ENCODE measurements at places on chromosomes 5 and 9.
A peak's percentile ranks its signal among the peaks of the same experiment; 100 is the strongest.

- peak; percentile 87 for DNase-seq
- H3K27ac ChIP-seq, result peak within 1 kb of the TSS; percentile 66
- H3K4me3 ChIP-seq, result peak within 1 kb of the TSS; percentile 56
- peaks cover 11% of the 10 kb centered on the region for H3K36me3 ChIP-seq
- no peaks in the 10 kb centered on the region for H3K27me3 ChIP-seq
- peaks cover 53% of the 10 kb centered on the region for H3K4me1 ChIP-seq
Measured at GRCh38 chr9:137459152-137459600, at the start of gene NSMF. Gene NSMF (minus strand): TSS chr9:137459334. CDS start chr9:137459102, 232 bp downstream.

DNA sequence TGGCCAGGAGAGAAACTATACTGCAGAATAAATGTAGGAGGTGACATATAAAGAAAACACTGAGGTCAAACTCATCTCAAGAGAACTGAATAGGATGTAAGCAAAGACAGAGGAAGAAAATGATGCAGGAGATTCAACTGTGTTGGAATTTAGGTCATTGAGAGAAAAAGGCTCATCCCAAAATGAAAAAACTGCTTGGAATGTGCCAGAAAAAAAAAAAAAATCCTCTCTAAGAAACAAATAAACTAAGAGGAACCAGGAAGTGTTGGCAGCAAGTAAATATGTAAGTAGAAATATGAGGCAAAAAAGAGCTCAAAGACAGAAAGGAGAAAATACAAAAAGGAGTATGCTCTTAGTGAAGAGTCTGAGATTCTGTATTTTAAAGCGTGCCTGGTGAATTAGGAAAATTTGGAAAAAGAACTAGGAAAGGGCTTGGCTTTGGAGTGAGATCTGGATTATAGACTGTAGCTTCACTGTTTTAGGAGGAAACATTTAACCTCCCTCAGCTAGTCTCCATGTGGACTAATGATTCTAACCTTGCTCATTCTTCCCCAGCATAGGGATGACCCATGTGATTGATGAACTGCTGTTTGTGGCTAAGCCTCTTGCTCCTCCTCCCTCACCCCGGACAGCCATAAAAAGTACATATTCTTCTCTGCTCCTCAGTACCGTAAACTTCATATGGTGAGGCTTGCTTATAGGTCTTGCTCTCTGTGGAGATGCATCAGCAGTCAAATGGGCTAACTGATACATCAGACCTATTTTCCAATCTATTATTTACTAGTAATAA is 185.6 kb upstream of the POU5F2 start:
- no peaks in the 10 kb centered on the region for H3K27me3 ChIP-seq
- H3K27ac ChIP-seq, result no peak overlapping the region
- H3K4me1 ChIP-seq, result no peaks in the 10 kb centered on the region
- H3K36me3 ChIP-seq, result no peaks in the 10 kb centered on the region
- DNase-seq, result no peak

DNA sequence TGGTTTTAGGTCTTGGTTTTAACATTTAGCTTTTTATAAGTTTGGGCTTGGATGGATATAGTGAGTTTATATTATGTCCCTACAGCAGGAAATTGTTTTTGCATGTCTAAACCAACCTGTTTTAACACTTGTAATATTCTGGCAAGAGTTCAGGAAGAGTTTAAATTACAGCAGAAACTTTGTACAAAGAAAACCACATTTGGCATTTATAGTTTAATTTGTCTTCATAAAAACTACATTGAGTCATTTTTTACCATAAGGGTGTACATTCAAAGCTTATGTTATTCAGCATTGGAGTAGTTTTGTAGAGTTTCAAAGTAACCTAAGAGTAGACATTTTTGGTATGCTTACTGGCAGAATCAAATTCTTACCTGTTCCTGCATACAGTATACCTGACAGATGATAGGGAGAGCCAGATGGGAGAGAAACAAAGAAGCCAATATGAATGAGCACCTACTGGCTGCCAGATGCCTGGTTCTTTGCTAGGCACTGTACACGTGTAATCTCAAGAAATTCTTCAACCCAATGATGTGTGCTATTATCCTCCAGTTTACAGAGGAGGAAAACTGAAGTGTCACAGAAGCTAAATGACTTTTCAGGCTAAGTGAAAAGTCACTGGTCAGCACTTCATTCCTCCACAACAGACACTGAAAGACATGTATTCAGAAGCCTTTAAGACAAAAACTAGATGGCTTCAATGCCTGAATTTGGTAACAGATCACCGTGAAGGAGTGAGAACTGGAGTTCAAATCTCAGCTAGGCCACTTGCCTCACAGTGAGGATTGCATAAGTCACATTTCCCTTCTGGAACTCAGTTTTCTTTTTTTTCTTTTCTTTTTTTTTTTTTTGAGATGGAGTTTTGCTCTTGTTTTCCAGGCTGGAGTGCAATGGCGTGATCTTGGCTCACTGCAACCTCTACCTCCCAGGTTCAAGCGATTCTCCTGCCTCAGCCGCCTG is 25.9 kb upstream of the ECM2 start:
- no peaks in the 10 kb centered on the region for H3K27me3 ChIP-seq
- H3K27ac ChIP-seq, result no peak overlapping the region
- no peak overlapping the region for H3K4me3 ChIP-seq
- no peak for DNase-seq

- DNase-seq, result no peak
- no peaks in the 10 kb centered on the region for H3K36me3 ChIP-seq
- H3K4me3 ChIP-seq, result no peak overlapping the region
- no peak overlapping the region for H3K27ac ChIP-seq
Measured at GRCh38 chr5:19802686-19803085, 185.3 kb downstream of the CDH18 start.

- no peaks in the 10 kb centered on the region for H3K4me1 ChIP-seq
- peaks cover 17% of the 10 kb centered on the region for H3K36me3 ChIP-seq
- no peaks in the 10 kb centered on the region for H3K27me3 ChIP-seq
- no peak overlapping the region for H3K4me3 ChIP-seq
Measured at GRCh38 chr5:39024884-39025283, 49.3 kb downstream of the RICTOR start.

- peak; percentile 15 for DNase-seq
- H3K27ac ChIP-seq, result no peak overlapping the region
- no peaks in the 10 kb centered on the region for H3K36me3 ChIP-seq
- no peaks in the 10 kb centered on the region for H3K27me3 ChIP-seq
Measured at GRCh38 chr9:34546834-34547827, 24.3 kb upstream of the ENHO start.
